ENCODE measurements at places on chromosomes 2 and 18.

DNA sequence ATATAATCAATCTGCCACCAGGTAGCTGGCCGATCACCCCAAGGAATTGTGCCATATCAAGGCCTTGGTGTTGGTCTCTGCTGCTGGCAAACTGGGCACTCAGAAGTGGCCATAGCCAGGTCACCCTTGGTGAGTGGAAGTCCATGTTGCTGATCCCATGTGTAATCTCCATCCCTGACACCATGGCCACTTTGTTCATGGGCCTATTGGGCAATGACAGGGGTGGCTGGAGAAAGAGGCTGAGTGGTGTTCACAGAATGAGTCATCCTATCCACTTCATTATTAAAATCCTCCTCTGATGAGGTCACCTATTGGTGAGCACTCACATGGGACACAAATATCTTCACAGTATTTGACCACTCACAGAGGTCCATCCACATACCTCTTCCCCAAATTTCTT, 26.7 kb upstream of the CD226 start:
- DNase-seq = no peak

DNA sequence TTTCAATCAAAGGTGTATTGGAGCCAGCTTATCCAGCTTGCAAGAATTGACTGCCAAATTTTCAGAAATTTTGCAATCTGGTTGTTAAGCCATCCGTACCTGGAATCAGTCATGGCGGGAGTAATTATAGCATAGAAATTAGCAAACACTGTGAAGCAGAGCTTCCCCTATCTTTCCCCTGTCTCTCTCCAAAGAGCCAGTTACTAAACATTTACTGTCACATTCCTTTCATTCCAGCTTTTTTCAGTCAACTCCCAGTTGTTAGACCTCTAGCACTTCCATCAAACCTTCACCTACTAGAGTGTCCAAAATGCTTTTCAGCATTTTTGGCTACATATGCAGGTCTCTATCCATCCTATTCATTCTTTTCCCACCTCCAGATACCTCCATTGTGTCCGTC, 137.4 kb downstream of the MC4R start:
- no peak for DNase-seq

DNA sequence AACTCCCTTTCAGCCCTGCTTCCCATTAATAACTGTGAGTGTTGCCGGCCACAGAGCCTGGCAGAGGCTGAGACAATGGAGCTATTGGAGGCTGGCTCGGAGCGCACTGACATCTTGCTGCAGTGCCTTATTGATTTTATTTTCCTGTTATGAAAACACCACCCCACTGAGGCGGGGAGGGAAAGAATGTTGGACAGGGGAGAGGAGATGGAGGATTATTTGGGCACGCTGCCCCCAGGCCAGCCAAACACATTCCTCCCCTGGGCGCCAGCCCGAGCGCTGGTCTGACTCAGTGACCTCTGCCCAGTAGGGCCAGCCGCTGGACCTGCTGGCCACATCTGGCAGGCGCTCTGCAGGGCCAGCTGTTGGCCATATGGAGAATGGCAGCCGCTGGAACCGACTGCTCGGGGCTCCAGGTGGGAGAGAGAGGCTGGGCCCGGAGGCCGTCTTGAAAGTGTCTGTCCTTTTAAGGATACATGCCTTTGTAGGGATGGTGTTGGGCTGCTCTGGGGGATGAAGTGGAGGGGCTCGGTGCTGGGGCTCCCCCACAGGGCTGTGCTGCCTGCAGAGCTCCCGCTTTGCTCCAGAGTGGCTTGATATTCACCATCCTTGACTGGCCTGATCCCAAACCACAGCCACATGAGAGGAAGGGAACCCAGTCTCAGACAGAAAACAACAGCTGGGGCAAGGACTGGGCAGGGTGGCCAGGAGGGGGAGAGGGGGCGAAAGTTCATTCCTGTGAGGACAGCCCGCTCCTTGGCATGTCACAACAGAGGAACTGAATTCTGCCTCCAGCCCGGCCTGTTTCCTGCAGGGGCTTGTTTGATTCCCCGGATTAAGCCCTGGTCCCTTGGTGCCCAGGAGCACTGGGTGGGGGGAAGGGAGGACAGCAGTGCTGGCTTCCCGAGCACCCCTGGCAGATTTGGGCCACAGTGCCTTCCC, 179.0 kb downstream of the KLHL29 start:
- peak; percentile 79 for DNase-seq

DNA sequence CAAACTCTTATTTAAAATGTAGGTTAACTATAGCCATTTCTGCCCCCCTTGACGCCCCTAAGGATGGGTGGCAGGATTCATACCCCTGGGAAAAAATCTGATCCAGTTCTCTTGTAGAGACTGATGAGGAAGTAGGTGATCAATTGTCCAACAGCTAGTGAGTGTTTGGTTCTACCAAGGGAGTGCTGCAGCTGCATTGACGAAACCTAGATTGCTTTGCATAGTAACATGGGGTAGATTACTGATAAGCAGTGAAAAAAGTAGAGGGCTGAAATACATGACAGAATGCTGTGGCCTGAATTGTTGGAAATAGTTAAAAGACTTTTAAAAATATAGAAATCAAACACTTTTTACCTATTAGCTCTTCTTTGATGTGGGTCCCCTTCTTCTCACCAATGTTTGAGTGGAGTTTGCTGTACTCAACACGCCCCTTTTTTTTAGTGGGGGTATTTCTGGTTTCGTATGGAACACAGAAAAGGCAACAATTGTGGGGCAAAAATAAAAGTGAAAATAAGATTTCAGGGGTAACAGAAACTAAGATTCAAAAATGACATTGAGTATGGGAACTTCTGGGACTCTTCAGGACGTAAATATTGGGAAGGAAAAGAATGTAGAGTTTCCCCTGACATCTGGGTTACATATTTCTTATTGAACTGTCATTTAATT, 66.2 kb downstream of the MAIP1 start:
- DNase-seq = no peak

GRCh38 chr2:20419007-20419576, 27.8 kb upstream of the RHOB start:
- DNase-seq = peak; percentile 83
